ENCODE measurements at places on chromosomes 7 and 10.

- no peak for DNase-seq
Measured at GRCh38 chr7:35623381-35623780, 71.6 kb downstream of the HERPUD2 start.

DNA sequence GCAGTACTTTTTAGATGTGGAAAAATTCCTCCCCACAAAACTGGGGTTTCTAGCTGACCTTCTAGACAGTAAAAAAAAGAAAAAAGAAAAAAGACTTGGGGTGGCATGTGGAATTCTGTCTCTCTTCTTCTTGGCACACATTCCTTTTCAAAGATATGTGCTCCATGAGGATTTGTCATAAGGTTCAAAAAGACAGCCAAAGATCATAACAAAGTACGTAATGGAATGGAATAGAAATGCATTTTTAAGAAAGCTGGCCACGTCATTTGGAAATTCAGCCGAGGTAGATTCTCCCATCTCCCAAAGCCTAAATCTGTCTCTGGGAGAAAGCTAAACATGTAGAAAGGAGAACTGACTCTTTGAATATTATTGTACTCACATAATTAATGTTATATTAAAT is 381.3 kb upstream of the NFE2L3 start:
- no peak for DNase-seq

DNA sequence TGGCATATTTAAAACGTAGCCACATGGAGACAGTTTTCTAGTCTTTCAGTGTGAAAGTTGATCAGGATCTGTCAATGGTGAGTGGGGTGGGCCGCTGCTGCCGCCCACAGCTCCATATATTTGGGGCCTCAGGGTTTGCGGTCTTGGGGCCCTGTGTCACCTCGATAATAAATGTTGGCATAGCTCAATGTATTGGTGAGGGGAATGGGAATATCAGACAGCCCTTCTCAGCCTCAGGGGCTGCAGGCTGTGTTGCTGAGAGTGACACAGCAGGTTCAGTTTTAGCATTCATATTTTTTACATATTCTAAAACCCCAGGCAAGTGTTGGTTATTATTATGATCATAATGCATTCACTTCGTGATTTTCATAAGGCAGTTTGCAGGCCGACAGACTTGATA is 5.3 kb downstream of the CDH23 start:
- no peak for DNase-seq

DNA sequence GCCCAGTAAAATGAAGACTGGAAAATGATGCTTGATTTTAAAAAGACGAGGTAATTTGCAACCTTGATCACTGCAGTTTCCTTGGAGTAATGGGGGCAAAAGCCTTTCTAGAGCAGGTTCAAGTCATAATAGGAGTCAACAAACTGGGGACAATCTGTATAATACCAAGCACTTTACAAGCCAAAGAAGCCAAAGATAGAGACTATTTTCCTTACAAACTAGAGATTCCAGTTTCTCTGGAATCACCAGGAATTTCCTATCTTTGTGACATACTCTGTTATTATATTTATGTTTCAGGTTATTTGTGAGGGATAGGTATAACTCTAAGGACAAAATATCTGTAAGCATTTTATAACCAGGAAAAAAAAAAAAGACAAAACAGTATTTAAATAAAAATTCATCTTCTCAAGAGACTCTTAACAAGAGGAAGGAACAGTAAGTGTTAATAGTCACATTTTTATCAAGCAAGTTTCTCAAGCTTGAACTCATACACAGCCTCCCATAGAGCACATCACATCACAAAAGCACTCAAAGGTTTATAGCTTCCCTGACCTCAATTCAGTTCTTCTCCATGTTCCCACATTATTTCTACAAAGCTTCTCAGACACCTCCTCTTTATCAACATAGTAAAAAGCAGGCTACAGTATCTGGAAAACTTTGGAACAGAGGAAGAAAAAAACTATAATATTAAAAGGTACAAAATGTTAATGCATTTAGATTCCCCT is 18.9 kb downstream of the JMJD1C start:
- DNase-seq: no peak

DNA sequence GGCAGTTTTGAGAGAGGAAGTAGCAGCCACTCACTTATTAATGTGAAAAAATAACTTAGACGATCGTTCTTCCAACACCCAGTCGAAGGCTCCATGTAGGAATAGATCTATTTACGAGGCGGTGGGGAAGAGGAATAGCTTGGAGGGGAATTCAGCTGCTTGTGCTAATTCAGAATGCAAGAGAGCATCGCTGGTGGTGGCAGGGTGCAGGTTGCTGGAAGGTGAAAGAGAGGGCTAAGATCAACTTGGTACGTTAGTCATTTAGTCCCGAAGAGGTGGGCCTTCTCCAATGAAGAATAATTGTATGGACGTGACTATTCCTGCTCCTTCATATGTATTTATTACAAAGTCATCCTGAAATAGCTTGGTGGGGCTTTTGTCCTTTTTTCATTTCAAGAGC is 98.5 kb downstream of the SEC23IP start:
- DNase-seq: no peak

GRCh38 chr7:22252936-22253536 is 103.9 kb downstream of the RAPGEF5 start:
- DNase-seq: no peak

- DNase-seq: no peak
Measured at GRCh38 chr7:120547605-120548004, 274.6 kb downstream of the KCND2 start.

DNA sequence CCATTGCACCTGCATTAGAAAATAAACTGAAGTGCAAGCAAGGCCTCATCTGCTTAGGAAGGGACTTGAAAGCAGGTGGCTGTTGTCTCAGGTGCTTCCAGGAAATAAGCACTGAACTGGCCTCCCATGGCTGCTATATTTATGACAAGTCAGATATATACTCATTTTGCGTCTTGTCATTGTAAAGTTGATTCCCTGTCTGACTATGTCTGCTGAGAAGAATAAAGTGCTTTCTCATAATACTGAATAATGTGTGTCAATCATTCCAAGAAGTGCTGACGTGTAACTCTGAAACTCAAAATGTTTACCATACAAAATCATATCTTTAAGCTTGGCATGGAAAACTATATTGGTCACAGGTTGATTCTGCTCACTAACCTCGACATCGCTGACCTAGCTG is 44.9 kb upstream of the SVOPL start:
- DNase-seq: no peak

GRCh38 chr7:45977256-45977780 is 56.2 kb upstream of the IGFBP3 start:
- no peak for DNase-seq

- no peak for DNase-seq
Measured at GRCh38 chr10:108454224-108454623, 1289.7 kb upstream of the SORCS1 start.

- no peak for DNase-seq
Measured at GRCh38 chr10:93657757-93658156, 44.6 kb downstream of the FRA10AC1 start.

- no peak for DNase-seq
Measured at GRCh38 chr7:100640517-100641440, 573 bp downstream of the TFR2 start.

DNA sequence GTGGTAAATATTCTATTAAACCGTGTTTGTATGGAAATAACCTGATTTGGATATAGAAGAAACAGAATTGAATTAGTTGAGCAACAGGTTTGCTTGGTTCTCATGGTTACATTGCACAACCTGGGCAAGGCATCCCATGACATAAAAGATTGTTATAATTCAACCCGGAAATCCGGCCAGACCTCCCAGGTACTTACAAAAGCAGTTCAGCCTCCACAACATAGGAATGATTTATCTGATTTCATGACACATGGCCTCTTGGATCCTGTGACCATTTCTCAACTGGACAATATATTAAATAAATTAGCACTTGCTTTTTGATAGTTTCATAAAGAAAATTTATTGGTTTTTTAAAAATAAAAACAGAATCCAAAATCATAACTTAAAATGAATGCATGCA is 55.1 kb upstream of the PTPN12 start:
- DNase-seq: peak; percentile 15

DNA sequence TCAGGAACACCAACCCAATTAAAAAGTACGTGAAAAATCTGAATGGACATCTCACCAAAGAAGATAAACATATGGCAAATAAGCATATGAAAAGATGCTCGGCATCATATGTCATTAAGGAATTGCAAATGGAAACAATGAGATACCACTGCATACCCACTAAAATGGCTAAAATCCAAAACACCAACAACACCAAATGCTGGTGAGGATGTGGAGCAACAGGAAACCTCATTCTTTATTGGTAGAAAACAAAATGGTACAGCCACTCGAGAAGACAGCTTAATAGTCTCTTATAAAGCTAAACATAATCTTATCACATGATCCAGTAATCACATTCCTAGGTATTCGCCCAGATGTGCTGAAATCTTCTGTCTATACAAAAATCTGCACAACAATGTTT is 13.1 kb downstream of the RSU1 start:
- no peak for DNase-seq

GRCh38 chr10:26213157-26213800 is 3.3 kb upstream of the GAD2 start:
- DNase-seq: no peak

GRCh38 chr7:50376056-50376820 is 71.7 kb downstream of the IKZF1 start:
- DNase-seq: no peak

- DNase-seq: no peak
Measured at GRCh38 chr7:119271147-119271779, 1001.7 kb upstream of the KCND2 start.

DNA sequence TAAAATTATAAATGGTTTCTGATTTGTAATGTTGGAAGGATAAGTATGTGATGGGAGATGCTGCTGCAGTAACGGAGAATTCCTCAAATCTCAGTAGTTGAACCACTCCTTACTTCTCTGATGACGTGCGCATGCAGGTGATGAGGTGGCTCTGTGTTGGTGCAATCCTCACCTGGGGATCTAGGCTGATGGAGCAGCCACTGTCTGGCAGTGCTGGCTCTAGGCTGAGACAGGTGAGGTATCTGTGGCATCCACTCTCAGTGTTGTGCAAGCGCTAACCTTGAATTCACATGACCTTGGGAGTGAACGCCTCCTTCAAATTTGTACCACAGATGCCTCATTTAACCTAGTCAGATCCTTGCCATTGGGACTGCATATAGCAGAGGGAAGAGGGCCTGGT is 35.0 kb downstream of the LHFPL3 start:
- DNase-seq: no peak

DNA sequence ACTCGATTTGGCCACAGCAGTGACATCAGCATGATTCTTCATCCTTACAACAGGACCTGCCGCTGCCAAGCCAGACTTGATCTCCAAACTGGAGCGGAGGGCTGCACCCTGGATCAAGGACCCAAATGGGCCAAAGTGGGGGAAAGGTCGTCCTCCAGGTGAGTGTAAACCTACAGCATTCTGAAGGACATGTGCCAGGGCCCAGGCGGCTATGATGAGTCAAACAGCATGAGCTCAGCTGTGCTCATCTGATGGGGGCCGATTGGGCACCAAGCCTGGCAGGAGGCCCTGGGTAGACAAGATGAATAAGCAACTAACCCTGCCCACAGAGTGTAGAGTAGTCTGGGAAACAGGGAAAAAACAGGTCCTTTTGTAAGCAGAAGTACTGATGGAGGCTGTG is 14.4 kb upstream of the ATP6V0E2 start:
- DNase-seq: no peak

DNA sequence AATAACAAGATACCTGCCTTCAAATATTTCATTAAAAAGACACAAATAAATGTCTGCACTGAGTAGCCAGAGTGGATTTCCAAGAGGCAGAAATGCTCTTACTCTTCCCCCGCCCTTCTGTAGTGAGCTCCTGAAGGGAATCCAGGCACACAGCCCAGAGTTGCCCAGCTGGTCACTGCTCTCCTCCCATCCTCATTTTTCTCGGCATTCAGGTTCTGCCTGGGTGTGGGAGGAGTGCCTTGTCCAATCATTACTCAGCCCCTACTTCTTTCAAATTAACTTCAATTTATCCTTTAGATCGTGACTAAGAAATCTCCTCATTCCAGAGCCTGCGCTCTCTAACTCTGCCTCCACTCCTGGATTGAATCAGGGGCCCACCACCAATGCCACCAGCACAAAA is 12.2 kb downstream of the CCDC6 start:
- DNase-seq: no peak

DNA sequence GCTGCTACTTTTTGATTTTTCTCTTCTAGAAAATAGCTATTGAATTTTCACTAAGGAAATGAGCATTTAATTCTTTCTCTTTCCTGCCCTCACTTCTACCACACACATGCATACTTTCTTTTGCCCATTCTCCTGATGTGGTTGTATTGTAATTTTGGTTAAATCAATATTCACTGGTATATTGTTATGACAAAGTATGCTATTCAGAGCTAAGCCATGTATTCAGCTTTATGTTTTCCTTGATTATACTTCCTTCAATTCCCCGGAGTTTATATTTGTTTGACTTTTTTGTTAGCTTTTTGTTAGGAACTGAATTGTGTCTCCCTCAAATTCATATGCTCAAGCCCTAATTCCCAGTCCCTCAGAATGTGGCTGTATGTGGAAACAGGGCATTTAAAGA is 24.0 kb downstream of the LRRC72 start:
- no peak for DNase-seq

- DNase-seq: no peak
Measured at GRCh38 chr7:76236224-76236623, 34.5 kb downstream of the SRRM3 start.

DNA sequence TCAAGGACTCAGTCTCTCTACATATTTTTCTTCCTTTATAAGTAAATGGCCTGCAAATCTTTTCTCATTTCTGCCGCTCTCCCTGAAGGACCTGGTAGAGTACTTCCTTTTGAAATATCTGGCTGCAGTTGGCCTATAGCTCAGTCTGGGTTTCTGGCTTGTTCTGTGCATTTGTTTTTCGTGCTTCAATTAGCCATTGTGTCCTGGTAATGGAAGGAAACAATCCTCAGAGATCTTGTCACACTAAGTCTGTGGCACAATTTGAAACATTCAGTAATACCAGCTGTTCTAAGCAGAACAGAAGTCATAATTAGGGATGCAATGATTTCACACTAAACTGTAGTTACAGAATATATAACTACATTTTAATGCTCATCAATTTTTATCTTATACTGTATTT is 545.0 kb downstream of the NRG3 start:
- no peak for DNase-seq

- DNase-seq: no peak
Measured at GRCh38 chr10:123833170-123833850, 58.3 kb downstream of the CPXM2 start.

- DNase-seq: no peak
Measured at GRCh38 chr10:131679926-131680325, 220.9 kb upstream of the PPP2R2D start.
